Activated T-helper 2 cell treated with anti-CD3 and anti-CD28 coated beads, Interferon-gamma antibody, Interleukin-2, Interleukin-4, amounts not matched to agents 10 μg/mL and 5 μg/mL and 100 μg/mL, durations not matched to agents 14 hours and 24 hours and 36 hours (primary cell): ENCODE measurements at places on chromosomes 11 and 22. TPM values are rescaled to one million over a fixed set of nuclear protein-coding genes. Genes with fewer than 3 reads are reported as not detected.

DNA sequence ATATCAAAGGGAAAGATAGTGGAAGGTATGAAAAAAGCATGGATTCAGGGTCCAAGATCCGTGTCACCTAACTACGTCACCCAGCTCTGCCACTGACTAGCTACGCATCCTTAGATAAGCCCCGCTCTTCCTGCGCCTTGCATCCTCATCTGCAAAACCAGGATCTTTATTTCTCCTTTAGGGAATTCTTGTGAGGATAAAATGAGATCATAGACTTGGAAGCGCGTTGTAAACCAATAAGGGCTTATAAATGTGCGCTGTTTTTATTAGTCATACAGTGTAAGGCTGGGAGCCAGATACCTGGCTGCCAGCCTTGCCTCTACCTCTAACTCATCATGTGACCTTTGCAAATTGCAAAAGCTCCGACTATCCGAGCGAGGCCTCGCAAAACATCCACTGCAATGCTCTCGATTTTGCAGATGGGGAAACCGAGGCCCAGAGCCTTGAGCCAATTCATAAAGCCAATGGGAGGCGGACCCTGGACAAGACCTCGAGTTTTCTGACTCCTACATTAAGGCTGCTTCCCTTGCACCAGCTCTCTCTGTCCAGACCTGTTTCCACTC is 753 bp downstream of the PRPF19 start:
- no peak for DNase-seq

GRCh38 chr11:93895106-93895862 is 44.9 kb upstream of the VSTM5 start:
- DNase-seq: no peak

DNA sequence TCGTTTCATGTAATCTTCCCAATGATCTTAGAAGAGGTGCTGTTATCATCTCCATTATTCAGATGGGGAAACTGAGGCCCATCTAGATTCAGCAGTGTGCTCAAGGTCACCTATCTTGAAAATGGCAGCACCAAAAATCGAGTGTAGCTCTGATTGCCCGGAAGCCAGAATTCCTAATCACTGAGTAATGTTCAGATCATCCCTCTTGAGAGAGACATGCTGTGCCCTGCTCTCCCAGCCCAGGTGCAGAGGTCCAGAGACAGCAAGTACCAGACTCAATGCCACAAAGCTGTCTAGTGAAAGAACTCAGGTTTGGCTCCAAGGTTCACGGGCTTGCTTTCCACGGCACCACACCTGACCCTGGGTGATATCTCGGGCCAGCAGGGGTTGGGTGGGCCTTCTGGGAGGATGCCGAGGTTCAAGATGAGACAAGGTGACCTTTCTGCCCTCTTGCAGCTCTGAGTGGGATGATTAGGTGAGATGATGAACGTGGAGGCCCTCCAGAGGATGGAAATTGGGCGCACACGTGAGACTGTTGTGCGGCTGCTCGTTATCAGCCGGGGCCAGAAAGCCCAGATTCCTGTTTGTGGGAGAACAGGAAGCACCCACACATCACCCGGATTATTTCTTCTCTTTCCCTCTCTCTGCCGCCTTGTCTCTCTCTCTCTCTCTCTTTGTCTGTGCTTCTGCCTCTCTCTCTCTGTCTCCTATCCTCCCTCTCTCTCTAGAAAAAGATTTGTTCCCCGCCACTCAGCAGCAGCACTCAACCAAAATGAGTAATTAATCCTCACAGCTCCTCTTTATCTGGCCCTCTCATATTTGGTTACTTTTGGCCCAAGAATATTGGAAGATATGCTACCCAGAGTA is 19.0 kb upstream of the RASD2 start:
- no peak for DNase-seq

SAA4 gene
- not detected in 2 replicates for total RNA-seq

GRCh38 chr22:27719535-27720227 is 81.9 kb downstream of the MN1 start:
- no peak for DNase-seq

GRCh38 chr22:46918197-46918596 is 155.7 kb downstream of the TBC1D22A start:
- no peak for DNase-seq

GRCh38 chr22:48906216-48906835 is 921.3 kb downstream of the BRD1 start:
- DNase-seq: no peak

GRCh38 chr11:129315781-129316579 is 59.7 kb upstream of the BARX2 start:
- DNase-seq: no peak

OR56A1 gene
- total RNA-seq: not detected in 2 replicates

DNA sequence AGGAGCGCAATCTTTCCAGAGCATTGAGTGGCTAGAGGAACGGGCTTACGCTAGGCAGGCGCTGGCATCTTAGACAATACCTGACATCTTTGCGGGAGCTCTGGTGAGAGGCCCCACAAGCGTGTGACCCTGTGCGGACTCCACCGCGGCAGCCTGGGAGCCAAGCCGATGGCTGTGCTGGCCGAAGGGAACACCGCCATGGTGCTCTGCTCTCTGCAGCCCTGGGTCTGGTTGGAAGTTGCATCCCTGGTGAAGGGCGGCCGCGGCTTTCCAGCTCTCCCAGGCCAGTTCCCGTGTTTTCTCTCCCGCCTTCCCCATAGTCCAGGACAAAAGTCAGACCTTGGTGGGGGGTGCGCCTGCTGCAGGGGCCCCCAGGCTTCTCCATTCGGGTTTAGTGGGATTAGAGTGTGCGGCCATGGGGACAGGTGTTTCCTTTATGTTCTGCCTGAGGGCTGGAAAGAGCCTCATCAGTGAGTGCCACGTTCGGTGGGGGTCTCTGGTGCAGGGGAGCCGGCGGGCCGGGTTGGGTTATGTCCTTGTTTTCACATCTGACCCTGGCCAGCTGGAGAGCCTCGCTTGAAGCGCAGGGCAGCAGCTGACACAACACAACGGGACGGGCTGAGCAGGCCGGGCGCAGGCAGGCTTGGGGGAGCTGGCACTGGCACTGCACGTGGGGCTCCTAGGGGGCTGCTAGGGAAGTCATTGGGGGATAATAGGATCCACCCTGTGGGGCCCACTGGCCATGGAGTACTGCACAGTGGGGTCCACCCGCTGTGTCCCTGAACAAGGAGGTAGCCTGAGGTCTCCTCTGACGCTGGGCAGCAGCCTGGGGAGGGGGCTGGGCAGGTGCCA is 94.8 kb downstream of the KCNQ1 start:
- no peak for DNase-seq

DNA sequence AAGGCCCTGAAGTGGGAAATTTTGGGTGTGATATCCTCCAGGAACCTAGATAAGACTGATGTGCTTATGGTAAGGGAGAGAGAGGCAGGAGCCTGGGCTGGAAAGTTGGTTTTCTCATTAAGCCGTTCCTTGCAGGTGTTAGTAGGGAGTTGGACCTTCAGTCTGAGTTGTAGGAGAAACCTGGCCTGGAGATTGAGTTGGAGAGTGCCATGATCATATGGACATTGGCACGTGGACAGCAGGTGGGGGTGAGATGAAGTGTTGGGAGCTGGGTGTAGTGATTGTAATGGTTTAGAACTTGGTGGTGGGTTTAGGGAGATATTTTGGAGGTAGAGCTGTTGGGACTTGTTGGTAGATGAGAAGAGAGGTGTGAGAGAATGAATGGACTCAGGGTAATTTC is 4.9 kb downstream of the PPP6R2 start:
- no peak for DNase-seq

MAP6 gene
- 0.23 TPM in 1 of 2 replicates, not detected in the other for total RNA-seq

GRCh38 chr22:30276039-30276438 is 9.4 kb upstream of the OSM start:
- DNase-seq: no peak

GRCh38 chr11:127042445-127042844 is 41.9 kb upstream of the KIRREL3 start:
- DNase-seq: no peak

EEF1G gene
- total RNA-seq: 1,369 and 1,395 TPM in 2 replicates

RAB38 gene
- total RNA-seq: 2.0 and 2.3 TPM in 2 replicates

ANGPTL5 gene
- not detected in 2 replicates for total RNA-seq
